ENCODE measurements at places on chromosomes 16 and 17.

DNA sequence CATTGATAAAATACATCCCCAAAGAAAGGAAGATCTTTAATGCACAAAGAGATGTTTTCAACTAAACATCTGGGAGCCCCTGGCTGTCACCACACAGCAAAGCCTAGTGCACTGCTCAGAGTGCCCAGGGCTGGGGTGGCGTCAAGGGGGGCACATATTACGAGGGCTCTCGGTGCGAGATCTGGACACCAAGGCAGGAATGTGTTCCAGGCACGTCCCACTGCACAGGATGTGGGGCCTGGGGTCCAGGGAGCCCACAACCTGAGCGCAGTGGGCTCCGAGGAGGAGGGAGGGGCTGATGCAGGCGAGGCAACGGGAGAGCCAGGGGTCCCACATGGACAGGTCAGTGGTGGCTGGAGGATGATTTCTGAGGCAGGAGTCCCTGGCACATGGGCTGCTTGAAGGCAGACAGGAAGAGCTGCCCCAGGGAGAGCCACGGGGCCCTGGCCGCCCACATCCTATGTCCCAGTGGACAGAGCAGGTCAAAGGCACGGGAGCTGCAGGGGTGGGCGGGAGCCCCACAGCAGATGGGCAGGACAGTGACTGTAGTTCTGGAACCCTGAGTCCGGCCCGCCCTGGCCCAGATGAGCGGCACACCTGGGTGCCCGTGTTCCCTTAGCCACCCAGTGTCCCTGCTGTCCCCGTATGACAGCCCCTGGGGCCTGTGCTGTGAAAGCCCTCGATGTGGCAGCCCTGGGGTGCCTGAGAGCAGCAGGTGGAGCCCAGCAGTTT, 56.4 kb downstream of the ZNF778 start:
- no peak for DNase-seq

DNA sequence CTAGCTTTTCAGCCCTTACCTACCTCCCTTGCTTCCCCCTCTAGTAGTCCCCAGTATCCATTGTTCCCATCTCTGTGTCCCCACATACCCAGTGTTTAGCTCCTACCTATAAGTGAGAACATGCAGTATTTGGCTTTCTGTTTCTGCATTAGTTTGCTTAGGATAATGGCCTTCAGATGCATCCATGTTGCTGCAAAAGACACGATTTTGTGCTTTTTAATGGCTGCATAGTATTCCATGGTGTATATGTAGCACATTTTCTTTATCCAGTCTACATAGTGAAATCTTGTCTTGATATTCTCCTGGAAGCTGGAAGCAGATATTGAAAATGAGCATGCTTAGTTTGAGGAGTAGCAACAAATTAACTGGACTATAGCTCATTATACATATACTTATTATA, 45.7 kb upstream of the TANC2 start:
- DNase-seq = no peak

- no peak for DNase-seq
Measured at GRCh38 chr17:7574176-7574953, 5.1 kb upstream of the CD68 start.

DNA sequence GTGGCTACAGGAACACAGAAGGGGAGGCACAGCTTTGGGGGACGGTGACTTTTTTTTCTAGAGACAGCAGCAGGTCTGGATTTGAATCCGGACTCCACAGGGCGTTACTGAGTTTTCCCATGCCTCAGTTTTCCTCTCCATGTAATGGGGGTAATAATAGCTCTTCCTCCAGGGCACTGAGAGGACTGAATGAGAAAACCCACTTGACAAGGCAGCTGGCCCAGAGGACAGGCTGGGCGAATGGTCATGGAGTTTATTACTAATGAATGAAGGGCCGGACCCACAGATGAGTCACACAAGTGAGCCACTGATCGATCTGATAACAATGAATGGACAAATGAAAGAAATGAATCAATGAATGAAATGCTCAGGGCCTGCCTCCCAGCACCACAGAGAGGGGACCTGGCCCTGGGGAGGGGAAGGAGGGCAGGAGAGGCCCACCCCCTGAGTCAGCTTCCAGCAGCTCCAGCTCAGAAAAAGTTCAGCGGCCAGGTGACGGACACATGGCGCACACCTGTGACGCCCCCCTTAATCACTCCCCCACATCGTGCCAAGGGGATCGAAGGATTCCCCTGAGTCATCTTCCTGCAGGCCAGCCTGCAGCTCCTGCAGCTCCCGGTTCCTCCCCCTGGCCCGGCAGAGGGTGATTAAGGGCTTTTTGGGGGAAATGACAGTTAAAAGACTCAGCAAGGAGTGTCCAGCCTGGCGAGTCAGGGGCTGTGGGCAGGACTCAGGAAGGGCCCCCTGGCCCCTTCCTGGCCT, 54.3 kb downstream of the SOCS1 start:
- peak; percentile 96 for DNase-seq

DNA sequence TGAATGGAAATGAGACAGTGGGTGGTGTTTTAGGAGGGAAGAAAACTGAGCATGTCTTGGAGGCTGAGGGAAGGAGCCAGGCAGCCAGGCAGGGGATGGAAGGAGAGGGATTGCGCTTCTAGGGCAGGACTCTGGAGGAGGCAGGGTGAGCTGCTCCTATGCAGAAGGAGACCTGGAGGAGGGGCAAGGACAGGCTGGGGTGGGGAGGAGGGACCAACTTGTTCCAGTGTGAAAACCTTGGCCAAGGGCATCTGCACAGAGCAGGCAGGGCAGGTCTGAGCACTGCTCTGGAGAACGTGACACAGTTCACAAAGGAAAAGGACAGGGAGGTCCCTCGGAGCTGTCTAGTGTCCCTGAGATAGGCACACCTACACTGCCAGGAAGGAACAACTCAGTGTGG, 5.5 kb downstream of the GALK1 start:
- DNase-seq = no peak

DNA sequence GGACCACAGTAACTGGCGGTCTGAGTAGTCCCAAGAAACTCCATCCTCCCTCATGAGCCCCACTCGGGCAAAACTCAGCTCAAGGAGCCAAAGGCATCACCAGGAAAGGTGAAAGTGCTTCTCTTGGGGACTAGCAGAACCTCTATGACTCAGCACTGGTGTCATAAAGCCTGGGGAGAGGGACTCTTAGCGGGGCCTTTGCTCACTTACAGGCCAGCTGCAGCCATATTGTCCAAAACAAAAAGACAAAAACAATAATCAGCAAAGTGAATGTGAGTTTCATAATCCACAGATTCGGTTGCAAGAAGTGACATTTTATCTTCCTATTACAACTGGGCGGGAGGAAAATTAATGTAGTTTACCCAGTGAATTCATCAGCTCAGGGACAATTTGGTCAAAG, at the start of gene TEKT5:
TSS of gene TEKT5 (minus strand) at position 101 of the 400 bp plus-strand sequence. CDS start at position 44, 57 bp downstream.
- no peak for DNase-seq

- DNase-seq = peak; percentile 71
Measured at GRCh38 chr17:28552176-28552999, at the start of gene UNC119. Gene UNC119 (minus strand): TSS chr17:28552624. CDS start chr17:28552557, 67 bp downstream.

GRCh38 chr16:11673091-11674000, 5.1 kb downstream of the SNN start:
- no peak for DNase-seq

GRCh38 chr16:3183445-3184139, 4.4 kb upstream of the OR1F1 start:
- no peak for DNase-seq

DNA sequence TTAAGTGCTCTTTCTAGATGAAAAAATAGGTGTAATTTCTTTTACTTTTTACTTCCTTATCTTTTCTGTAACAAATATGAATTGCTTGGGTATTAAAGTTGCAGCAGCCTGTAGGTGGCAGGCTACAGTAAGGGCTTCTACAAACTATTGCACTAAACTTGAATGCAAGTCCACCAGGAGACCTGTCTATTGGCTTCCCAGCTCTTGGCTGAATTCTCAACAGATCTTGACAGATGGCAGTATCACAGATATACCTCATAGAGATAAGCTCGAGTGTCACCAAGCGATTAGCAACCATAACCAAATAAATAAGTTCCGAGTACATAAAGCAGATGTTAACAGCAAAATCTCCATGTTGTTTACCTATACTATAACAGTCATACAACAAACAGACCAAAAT, 5.9 kb downstream of the BBS2 start:
- peak; percentile 64 for DNase-seq

DNA sequence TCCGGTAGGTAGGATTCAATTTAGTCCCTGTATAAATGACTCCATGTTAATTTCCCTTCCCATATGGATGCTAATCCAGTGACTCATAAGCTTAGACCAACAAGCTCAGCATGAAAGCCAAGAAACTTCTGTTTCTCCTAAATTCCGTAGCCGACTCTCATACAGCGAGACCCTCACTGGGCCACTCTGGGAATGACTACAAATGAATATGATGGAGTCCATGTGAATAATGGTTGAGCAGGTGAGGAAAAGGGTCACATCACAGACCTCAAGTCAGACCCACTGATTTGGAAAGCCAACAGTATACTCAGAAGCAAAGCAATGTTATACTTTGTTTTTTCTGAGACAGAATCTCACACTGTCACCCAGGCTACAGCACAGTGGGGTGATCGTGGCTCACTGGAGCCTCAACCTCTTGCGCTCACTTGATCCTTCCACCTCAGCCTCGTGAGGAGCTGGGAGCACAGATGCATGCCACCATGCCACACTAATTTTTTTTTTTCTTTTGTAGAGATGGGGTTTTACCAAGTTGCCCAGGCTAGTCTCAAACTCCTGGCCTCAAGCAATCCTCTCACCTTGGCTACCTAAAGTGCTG, 14.6 kb downstream of the RSL1D1 start:
- DNase-seq = peak; percentile 32

- DNase-seq = no peak
Measured at GRCh38 chr16:87249425-87249824, 67.8 kb downstream of the C16orf95 start.

DNA sequence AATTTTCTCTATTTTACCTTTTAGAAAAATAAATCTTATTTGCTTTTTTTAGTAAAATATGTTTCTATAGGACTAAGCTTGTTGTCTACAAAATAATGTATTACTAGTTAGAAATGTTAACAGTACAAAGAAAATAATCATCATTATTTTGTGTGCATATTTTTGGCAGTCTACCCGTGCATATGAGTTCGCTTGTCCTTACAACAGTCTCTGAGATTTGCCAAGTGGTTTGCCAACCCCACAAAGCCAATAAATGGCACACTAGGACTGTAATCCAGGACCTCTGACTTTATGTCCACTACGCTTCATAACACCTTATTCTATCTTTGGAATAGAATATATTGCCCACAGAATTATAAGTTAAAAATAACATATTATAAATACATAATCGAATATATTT, 152.0 kb downstream of the KCNJ2 start:
- no peak for DNase-seq

GRCh38 chr17:77284023-77284617, 143.4 kb downstream of the SEC14L1 start:
- no peak for DNase-seq

- no peak for DNase-seq
Measured at GRCh38 chr16:88306411-88306810, 76.3 kb upstream of the ZNF469 start.

DNA sequence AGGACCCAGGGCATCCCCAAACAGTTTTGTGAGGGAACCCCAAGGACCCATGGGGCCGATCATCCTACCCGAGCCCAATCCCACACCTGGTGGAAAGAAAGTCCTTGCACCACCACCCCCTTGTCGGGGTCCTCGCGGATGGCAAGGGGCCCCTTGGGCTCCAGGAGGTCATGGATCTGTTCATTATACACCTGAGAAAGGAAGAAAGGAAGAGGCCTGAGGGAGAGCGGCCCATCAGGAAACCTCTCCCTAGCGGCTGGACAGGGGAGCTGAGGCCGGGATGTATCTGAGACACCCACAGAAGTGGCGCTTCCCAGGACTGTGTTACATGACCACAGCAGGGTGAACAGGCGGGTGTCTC, 12.8 kb downstream of the KIF18B start:
- DNase-seq = no peak

DNA sequence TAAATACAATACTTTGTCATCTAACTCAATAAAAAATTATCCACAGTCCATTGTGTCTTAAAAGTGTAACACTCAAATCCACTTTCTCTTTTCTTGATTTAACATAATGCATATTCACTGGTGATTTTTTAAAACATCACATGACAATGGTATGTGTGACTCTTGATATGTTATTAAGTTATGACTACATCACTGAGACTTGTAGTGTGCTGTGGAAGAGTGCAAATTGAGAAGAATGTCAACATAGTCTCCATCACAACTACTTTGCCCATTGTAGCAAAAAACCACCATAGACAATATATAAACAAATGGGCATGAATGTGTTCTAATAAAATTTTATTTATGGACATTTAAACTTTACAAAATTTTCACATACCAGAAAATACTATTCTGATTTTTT, 380.7 kb upstream of the PMFBP1 start:
- no peak for DNase-seq

GRCh38 chr16:69444873-69445517, 20.6 kb downstream of the CYB5B start:
- DNase-seq = no peak

- no peak for DNase-seq
Measured at GRCh38 chr16:88422733-88423447, 30.2 kb upstream of the ZFPM1 start.

- no peak for DNase-seq
Measured at GRCh38 chr17:79218825-79219200, 144.2 kb downstream of the ENGASE start.

GRCh38 chr17:33385713-33386112, 92.6 kb upstream of the ASIC2 start:
- no peak for DNase-seq

DNA sequence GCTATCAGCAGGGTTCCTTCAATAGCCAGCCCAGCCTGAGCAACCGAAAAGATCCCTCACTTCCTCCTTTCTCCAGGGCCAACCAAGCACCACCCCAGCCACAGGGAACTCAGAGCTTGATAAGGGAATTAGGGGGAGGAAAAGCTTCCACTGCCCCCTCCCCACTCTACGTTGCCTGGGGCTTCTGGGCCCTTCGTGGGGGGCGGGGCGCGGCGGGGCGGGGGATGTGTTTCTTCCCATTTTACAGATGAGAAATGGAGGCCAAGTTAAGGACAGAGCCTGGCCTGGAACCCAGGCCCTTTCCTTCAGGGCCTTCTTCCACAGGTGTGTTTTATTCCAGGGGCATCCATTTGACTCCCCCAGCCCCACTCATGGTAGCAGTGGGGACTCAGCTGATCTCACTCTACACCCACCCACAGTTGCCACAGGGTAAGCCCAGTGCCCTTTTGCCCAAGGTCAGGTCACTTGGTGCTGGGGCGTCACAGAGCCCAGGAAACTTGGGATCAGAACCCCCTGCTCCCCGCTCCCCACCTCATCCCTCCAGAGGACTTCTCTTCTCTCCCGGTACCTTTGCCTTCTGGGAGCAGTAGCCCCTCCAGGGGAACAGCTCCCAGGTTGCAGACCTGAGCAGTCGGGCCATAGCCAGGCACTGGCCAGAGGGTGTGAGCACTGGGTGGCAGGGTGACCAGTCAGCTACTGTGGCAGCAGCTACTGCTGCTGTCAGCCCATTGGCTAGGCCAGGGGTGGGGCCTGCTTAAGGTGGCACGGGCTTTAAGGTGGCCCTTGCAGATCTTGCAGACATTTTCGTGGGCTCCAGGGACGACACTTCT, at the start of gene LDHD:
TSS of gene LDHD (minus strand) at position 700 of the 830 bp plus-strand sequence. CDS start at position 640, 60 bp downstream.
- peak; percentile 75 for DNase-seq

GRCh38 chr17:43789482-43789881, 9.2 kb downstream of the CFAP97D1 start:
- no peak for DNase-seq

- no peak for DNase-seq
Measured at GRCh38 chr17:39134878-39135277, 16.6 kb downstream of the PLXDC1 start.

- no peak for DNase-seq
Measured at GRCh38 chr16:85423631-85424030, 189.5 kb upstream of the GSE1 start.

- DNase-seq = no peak
Measured at GRCh38 chr17:3602499-3602898, 6.7 kb downstream of the TRPV1 start.

Data from PC-3 (cell line).